ENCODE measurements at places on chromosomes 13 and 19. TPM values are rescaled to one million over a fixed set of nuclear protein-coding genes. Genes with fewer than 3 reads are reported as not detected.

Gene BCAM
- 12.0 TPM for total RNA-seq

Gene TTC9B
- total RNA-seq = not detected

Gene KIR3DL1
- total RNA-seq = not detected

Gene ZNF439
- 2.3 TPM for total RNA-seq

Gene VMAC
- 4.7 TPM for total RNA-seq
